ENCODE measurements at places on chromosomes 6 and 20.

- DNase-seq = peak; percentile 75
These were observed at the start of gene FKBP5 for GRCh38 chr6:35688605-35689322. Gene FKBP5 (minus strand): TSS chr6:35688915. CDS start chr6:35642824, 46,091 bp downstream.

GRCh38 chr20:41645372-41645771 is 27.2 kb upstream of the CHD6 start:
- DNase-seq = no peak

GRCh38 chr6:142706210-142706609 is 238.8 kb downstream of the HIVEP2 start:
- DNase-seq = no peak

DNA sequence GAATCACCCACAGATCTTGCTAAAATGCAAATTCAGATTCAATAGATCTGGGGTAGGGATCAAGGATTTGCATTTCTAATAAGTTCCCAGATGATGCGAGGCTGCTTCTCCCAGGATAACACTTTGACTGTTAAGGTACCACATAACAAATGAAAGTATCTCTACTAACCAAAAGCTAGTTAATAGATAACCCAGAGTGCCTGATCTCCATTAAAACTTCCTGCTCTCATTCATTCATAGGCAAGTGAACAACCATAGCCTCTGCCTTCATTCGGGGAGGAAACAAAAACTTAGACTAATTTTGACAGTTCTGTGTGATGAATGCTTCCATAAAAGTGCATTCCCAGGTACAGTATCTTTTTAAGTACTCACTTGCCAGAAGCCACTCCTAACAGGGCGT is 265.6 kb upstream of the BTBD3 start:
- DNase-seq = no peak

DNA sequence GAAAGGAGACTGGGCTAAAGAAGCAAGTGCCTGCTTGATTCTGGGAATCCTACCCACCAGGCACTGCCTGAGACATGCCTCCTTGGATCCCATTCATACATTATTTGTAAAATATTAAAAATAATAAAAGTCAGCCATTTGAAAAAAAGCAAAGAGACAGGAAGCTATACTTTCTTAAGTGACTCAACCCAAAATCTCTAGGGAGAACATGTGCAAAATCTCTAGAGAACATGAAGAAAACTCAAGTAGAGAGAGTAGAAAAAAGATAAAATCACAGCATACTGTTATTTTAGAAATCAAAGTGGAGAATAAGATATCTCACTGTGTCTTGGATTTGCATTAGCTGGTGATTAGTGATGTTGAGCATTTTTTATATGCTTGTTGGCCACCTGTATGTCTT is 197.2 kb upstream of the GGTLC1 start:
- DNase-seq = no peak

- DNase-seq = no peak
These were observed 59.0 kb downstream of the SYCP2L start for GRCh38 chr6:10945845-10946244.

- DNase-seq = no peak
These were observed 82.9 kb upstream of the FOXP4 start for GRCh38 chr6:41463062-41463930.

GRCh38 chr6:136823128-136823660 is 802 bp downstream of the PEX7 start:
- DNase-seq = no peak

- no peak for DNase-seq
These were observed 211.1 kb upstream of the LRFN2 start for GRCh38 chr6:40798069-40798770.

DNA sequence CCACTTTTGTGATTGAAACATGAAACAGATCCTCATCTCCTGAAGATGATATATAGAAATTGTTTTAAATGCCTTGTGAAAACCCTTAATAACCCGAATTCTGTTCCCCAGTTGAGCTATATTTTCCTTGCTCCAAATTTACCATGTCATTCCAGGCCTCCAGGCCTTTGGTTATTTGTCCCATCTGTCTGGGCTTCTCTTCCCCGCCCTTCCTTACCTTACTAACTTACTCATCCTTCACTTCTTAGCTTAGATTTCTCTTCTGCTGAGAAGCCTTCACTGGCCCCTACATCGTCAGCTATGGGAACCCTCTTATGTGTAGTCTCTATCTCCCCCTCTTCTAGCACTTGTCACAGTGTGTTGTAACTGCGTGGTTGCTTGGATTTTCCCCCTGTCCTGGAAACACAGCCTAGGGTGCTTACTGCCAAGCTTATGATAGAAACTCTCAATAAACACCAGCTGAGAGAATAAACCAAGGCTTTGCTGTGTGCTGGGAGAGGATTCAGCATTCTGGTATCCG is 68.6 kb downstream of the SGK1 start:
- no peak for DNase-seq

GRCh38 chr20:10805764-10806163 is 132.0 kb upstream of the JAG1 start:
- DNase-seq = no peak
